ENCODE measurements at places on chromosomes 13 and 19. TPM values are rescaled to one million over a fixed set of nuclear protein-coding genes. Genes with fewer than 3 reads are reported as not detected.

The HNRNPA1L2 gene
- 7.6 TPM for total RNA-seq

The ERICH4 gene
- not detected for total RNA-seq

The HPN gene
- total RNA-seq, result 0.66 TPM

The CELF5 gene
- 0.28 TPM for total RNA-seq

The FSD1 gene
- total RNA-seq, result 4.3 TPM

The CCDC70 gene
- not detected for total RNA-seq

The SHISA7 gene
- total RNA-seq, result 0.05 TPM

The PROZ gene
- total RNA-seq, result 0.05 TPM

The KCTD4 gene
- total RNA-seq, result not detected

The GRK1 gene
- total RNA-seq, result 0.14 TPM

The ADAMTSL5 gene
- total RNA-seq, result 0.05 TPM

The NKPD1 gene
- total RNA-seq, result 0.14 TPM

The KLK4 gene
- total RNA-seq, result not detected

The TTYH1 gene
- 0.61 TPM for total RNA-seq

The HSPB6 gene
- total RNA-seq, result 0.28 TPM

The IGFL3 gene
- not detected for total RNA-seq

The PRSS57 gene
- 8.5 TPM for total RNA-seq

The REX1BD gene
- 72.2 TPM for total RNA-seq

The SULT2B1 gene
- 0.09 TPM for total RNA-seq
